Activated CD4-positive, alpha-beta T cell treated with anti-CD3 and anti-CD28 coated beads, Interleukin-2, Interleukin-4, amounts not matched to agents 100 ng/mL and 50 ng/mL, durations not matched to agents 16 hours and 8 hours (primary cell): ENCODE measurements at places on chromosomes 11 and 22.

DNA sequence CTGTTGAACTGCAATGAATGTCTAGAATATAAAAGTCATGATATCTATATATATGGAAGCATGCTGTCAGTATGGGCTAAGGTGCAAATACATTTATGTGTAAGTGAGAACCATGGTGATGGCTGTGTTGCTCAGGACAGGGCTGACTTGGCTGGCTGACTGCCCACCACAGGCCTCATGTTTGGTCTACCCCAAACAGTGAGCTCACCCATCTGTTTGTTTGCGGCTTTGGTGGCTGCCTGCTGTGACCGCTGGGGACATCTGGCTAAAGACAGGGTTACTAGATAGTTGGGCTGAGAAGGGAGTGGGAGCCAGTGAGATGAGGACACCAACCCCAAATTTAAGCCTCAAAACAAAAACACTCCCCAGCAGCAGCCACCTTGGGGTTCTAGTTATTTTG lies 6.3 kb downstream of the CD44 start:
- peak; percentile 64 for DNase-seq

- DNase-seq: no peak
These were observed 140.1 kb downstream of the DBX1 start for GRCh38 chr11:20020198-20020597.

GRCh38 chr22:50169774-50170341 lies 673 bp upstream of the PANX2 start:
- DNase-seq: peak; percentile 71

- DNase-seq: no peak
These were observed 25.5 kb downstream of the TMPRSS13 start for GRCh38 chr11:117903505-117904382.

DNA sequence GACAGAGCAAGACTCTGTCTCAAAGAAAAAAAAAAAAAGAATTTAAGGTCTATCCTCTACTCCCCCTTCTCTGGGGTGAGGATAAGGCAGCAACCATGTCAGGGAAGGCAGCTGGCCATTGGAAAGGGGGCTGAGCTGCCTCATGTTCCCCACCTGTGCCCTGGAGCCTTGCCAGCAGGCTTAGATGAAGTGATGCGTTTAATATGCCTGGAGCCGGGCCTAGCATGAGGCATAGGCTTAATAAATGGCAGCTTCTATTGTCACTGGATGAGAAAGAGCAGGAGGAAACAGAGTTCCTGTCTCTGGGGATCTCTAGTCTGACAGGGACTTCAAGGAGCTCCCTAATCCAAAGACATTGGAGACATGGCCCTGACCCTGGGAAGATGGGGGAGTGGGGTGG lies 3.2 kb upstream of the KCNE3 start:
- no peak for DNase-seq

- no peak for DNase-seq
These were observed 204.4 kb downstream of the FAM76B start for GRCh38 chr11:95585069-95585751.

GRCh38 chr22:43331069-43331451 lies 12.1 kb downstream of the SCUBE1 start:
- no peak for DNase-seq

DNA sequence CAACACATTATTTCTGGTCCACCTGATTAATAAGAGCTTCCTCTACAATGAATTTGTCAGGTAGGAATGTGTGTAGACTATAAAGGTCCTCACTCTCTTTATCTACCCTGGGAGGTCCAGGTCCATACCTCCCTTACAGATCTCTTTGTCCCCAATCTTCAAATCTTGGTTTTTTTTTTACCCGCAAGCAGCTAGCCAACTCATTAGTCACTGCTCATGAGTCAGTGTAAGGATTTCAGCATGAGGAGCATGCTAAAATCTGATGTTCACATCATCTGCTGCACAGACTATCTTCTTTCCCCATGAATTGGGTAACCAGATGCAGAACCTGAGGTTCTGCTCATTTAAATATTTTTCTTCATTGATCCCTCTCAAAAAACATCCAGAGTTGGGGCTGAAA lies 397.0 kb upstream of the ISX start:
- no peak for DNase-seq

DNA sequence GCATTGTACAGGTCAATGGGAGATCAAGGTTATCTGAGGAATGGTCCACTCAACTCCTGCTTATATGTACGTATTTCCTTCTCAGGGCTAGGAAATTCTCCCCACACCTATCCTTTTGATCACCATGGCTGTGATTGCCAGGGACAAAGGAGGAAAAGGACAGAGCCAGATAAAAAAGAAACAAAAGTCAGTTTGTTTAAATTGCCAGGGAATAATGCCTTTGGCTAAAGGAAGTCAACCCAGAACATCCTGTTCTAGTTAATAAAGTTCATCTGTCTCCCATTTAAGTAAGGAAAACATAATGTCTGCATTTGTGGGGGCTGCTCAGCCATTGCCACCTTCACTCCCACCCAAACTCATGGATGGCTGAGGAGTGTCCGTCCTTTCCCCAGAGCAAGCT lies 124.7 kb downstream of the ME3 start:
- DNase-seq: no peak

DNA sequence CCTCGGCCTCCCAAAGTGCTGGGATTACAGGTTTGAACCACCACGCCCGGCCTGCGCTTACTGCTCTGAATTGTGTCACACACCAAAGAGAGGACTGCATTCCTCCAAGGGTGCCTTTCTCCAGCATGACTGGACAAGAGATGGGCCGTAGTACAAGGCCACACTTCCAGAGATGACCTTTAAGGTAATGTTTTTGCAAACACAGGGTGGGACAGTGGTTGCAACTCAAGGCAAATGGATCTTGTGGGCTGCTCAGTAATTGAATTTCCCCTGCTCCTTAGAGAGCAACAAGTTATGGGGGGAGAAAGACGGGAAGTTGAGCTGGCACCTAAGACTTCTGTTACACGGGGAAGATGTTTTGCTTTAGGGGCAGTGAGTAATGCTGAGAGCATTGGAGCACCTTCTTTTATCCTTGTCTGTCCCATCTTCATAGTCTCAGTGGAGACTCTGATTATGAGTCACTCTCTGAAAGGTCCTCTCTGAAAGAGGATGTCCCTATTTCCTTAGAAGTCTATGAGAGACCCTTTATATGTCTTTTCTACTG lies 66.3 kb downstream of the C11orf91 start:
- DNase-seq: no peak

DNA sequence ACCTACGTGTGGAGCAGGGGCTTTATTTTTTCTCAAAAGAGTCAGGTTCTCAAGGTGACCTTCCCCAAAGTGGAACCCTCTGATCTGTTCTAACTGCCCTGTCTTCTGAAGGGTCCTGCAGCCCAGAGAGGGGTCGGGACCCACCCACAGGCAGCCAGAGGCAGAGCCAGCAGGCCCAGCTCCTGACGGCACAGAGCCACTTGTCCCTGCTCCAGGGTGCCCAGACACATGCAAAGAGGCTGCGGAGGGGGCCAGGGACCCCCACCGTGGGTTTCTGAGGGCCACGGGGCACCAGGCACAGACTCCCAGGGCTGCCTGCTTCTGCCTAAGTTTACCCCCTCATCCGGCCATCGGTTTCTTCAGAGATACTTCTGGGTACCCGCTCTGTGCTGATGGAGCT lies 37.1 kb downstream of the FLRT1 start:
- no peak for DNase-seq
